Peyer's patch (tissue), 4 donors: ENCODE measurements at places on chromosomes 1 and 21. TPM values are rescaled to one million over a fixed set of nuclear protein-coding genes. Genes with fewer than 3 reads are reported as not detected.
A peak's percentile ranks its signal among the peaks of the same experiment; 100 is the strongest.

S100A12 gene
- total RNA-seq, result not detected

SPTA1 gene
- total RNA-seq, result not detected

SPRR2F gene
- not detected for total RNA-seq

C1orf53 gene
- not detected for total RNA-seq

IL20 gene
- total RNA-seq, result not detected

GFI1 gene
- 8.3 TPM for total RNA-seq

KRTAP12-1 gene
- not detected for total RNA-seq

LEFTY1 gene
- 9.1 TPM for total RNA-seq

RAB42 gene
- 1.8 TPM for total RNA-seq

FMO5 gene
- 113 TPM for total RNA-seq

CEP350 gene
- total RNA-seq, result 87.2 TPM

SLC35E2B gene
- 132 TPM for total RNA-seq

CENPS gene
- total RNA-seq, result 94.1 TPM

STPG1 gene
- total RNA-seq, result 15.5 TPM

SLC30A1 gene
- total RNA-seq, result 25.7 TPM

MX1 gene
- 81.0 TPM for total RNA-seq

OR2L2 gene
- not detected for total RNA-seq

MIER1 gene
- total RNA-seq, result 37.4 TPM

MAP1LC3C gene
- not detected for total RNA-seq

GRCh38 chr21:32312326-32312725, 13.7 kb downstream of the MRAP start:
- no peak for DNase-seq

DNA sequence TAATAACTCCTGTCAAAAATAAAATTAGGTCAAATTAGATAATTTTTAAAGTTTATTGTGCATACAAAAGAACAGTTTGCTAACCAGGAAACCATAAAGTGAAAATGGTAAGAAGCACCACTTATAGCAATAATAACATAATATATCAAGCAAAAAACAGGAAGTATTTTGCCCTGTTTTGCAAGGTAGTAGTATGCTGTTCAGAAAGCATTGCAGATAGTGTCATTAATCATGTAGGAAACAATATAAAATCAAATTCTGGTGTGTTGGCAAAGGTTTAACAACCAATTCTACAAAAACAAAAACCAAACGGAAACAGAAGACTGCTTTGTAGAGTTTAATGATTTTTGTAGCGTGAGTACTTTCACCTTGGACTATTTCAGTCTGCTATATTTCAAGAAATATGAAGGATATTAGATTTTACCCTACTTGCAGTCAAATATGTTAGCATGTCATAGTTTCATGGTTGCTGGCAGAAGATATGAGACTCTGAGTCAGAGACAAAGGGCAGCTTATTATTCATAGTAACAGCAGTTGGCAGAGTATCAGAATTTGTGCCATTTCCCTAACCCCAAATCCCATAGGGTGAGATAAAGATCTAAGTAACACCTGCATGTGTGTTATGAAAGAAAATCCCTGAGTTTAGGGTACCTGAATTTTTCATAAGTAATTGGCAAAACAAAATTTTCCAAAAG, 729.0 kb upstream of the BRINP3 start:
- DNase-seq, result no peak

DNA sequence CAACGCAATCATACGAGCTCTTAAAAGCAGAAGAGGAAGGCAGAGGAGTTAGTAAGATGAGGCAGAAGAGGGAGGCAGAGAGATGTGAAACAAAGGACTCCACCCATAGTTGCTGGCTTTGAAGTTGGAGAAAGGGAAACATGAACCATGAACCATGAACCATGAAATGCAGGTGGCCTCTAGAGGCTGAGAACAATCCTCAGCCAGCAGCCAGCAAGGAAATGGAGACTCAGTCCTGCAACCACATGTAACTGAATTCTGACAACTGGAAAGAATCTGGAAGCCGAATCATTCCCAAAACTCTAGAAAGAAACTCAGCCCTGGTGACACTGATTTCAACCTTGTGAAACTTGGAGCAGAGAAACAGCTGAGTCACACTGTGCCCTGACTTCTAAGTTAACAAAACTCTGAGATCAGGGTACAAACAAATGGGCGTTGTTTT, 10.1 kb downstream of the DIPK1A start:
- DNase-seq, result peak; percentile 66

GRCh38 chr1:229973297-229973612, 93.8 kb upstream of the GALNT2 start:
- DNase-seq, result no peak

GRCh38 chr1:171355727-171356126, 41.7 kb downstream of the FMO4 start:
- DNase-seq, result no peak

- DNase-seq, result peak; percentile 47
These were observed 816 bp downstream of the HYI start for GRCh38 chr1:43452789-43453441.

DNA sequence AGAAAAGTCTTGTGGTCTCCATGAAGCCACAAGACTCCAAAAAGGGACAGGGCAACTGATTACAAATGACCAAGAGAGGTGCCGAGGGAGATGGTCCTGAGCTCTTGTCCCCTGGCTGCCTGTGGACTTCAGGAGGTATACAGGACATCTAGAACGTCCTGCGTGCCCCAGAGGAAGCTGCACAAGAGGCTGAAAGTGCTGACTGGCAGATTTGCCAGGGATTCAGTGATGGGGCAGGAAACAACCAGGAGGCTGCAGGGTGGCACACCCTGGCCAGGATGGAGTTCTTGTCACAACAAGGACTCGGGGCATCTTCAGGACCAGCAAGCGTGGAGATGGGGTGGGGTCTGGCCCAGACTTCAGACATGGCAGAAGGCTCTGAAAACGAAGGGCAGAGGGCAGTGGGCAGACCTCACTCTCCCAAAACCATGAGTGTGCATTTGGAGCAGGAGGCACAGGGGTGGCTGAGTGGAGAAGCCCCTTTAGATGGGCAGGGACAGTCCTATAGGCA, 13.4 kb upstream of the PKP1 start:
- DNase-seq, result peak; percentile 5

- DNase-seq, result no peak
These were observed 14.6 kb downstream of the FOXD2 start for GRCh38 chr1:47452426-47452825.

- DNase-seq, result no peak
These were observed 55.5 kb upstream of the PSEN2 start for GRCh38 chr1:226814751-226815537.

DNA sequence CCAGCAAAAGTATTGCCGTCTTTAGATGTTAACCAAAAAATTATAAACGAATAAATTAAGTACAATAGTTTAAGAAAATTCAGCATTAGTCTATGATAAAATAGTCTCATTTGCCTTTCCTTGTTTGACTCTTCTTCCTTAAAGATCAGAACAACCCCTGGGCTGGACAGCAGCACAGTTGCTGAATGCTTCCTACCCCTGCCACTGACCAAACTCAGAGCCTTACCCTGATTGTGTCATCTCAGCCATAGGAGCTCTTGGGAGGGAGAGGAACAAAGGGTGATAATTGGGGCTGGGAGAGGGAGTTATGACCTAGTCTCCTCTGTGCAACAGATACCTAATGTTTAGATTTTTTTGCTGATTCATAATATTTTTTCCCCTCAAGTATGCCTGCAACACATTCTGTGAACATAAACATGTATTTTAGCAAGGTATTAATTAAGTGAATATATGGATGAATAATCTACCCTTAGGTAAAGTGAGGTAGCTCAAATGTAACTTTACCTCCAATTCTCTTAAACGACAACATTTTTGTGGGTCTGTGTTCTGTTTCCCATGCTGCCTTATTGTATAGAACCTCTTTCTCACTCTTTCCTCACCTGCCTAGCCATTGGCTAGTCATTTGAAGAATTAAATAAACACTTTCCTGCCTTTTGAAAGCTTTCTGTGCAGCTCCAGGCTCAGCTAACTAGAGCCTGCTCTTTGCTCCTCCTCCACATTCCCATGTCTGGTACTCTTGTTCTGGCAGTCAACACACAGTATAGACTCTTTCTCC, 46.1 kb downstream of the FGGY start:
- no peak for DNase-seq

DNA sequence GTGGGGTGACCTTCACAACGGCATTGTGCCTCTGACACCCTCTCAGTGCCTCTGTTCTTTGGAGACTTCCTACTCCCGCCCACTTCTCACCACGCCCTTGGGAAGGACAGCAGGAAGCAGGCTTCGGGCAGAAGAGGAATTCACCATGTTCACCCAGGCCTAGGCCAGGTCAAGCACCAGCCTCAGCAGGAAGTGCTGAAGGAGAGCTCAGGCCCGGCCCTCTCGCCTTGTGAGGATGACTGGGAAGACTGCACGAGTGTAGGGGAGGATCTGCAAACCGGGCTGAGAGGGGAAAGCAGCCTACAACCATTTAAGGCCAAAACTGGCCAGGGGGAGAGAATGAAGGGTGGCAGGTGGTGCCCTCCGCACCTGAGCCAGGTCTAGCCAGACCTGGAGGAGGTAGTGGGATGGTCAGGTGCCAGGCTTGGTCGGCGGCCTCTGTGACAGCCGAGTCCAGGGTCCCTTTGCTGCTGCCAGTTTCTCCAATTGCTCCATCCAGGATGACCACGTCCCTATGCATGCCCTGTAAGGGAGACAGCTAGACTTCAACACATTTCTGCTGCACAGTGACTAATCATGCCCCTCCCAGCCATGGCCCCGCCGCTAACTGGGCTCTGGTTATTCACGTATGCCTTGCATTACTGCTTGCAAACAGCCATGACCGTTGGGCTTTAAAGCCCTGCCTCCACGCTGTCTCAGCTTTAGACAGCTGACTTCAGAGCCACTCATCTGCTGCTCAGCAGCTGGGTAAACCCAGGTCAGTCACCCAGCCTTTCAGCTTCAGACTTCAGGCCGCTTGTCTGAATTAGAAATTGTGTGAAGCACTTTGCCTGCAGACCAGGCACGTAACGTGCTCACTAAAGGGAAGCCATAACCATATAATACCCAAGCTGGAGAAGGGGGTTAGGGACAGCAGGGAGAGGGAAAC, 8.9 kb downstream of the MRTO4 start:
- DNase-seq, result no peak

- no peak for DNase-seq
These were observed 16.8 kb downstream of the TSEN15 start for GRCh38 chr1:184068354-184068753.

DNA sequence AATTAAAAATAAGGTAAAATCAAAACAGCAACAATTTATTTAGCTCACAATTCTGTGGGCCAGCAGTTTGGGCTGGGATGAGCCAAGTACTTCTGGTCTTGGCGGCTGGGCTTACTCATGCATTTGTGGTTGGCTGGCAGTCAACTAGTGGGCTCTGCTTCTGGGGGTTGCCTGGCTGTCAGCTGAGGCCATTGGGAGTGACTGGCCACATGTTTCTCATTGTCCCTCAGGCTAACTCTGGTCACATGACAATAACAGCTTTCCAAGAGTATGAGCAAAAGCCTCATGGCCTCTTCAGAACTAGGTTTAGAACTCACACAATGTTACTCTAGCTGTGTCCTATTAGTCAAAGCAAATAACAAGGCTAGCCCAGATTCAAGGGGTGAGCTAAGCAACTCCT, 15.6 kb upstream of the CHIA start:
- no peak for DNase-seq

GRCh38 chr1:86757272-86757984, 53.1 kb downstream of the SH3GLB1 start:
- DNase-seq, result no peak

DNA sequence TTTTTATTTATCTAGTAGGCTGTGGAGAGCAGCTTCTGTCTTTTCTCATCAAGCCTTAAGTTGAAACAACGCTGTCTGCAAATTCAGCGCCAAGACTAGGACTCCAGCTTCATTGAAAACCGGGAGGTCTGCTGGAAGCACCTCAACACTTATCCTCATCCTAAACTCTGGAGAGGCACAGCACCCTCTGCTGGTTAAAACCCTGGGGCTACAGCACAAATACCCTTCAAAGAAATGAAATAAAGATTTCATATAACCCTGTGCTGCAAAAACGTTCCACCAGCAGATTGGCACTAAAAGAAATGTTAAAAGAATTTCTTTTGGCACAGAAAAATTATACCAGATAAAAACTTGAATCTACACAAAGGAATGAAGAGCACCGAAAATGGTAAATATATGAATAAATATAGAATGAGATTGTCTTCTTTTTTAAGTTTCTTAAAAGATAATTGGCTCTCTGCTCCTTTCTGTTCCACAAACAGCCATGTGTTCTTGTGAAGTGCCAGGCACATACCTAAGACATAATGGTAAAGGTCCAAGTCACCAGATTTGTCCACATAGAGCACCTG, 227.7 kb upstream of the SAMSN1 start:
- peak; percentile 88 for DNase-seq

GRCh38 chr21:42010507-42011495, 641 bp upstream of the ZBTB21 start:
- peak; percentile 41 for DNase-seq

GRCh38 chr1:73556270-73556669, 641.7 kb downstream of the LRRIQ3 start:
- DNase-seq, result no peak

DNA sequence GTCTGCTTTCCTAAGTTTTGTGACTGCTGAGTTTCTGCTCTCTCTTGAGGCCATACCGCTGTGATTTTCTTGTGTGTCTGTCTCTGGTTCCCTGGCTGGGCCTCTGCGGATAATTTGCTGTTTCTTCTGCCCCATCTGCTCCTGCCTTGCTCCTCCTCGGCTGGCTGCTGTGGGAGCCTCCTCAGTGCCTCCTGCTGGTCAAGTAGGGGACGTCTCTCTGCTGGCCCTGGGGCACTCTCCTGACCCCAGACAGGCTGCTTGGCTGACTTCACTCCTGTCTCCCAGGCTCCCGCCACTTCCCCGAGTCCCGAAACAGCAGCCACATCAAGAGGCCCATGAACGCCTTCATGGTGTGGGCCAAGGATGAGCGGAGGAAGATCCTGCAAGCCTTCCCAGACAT, 28.5 kb downstream of the ETNK2 start:
- no peak for DNase-seq

GRCh38 chr1:9466780-9467758, 72.2 kb upstream of the SLC25A33 start:
- DNase-seq, result peak; percentile 72

GRCh38 chr1:92487078-92487605, 417 bp upstream of the GFI1 start:
- no peak for DNase-seq

- DNase-seq, result no peak
These were observed 140.4 kb upstream of the C1orf105 start for GRCh38 chr1:172279939-172280636.

- DNase-seq, result no peak
These were observed 77.8 kb upstream of the C1orf105 start for GRCh38 chr1:172342584-172343239.

- DNase-seq, result no peak
These were observed 1.6 kb downstream of the KCNE1 start for GRCh38 chr21:34510148-34511142.

GRCh38 chr1:79646880-79647279, 640.4 kb upstream of the ADGRL4 start:
- DNase-seq, result no peak

GRCh38 chr1:48726139-48726538, 50.6 kb downstream of the BEND5 start:
- DNase-seq, result no peak

GRCh38 chr21:39003982-39004633, 179.1 kb downstream of the PSMG1 start:
- DNase-seq, result no peak
